Kidney (tissue), 22 donors: ENCODE measurements at places on chromosomes 12 and 14. TPM values are rescaled to one million over a fixed set of nuclear protein-coding genes. Genes with fewer than 3 reads are reported as not detected.

GRCh38 chr12:76692846-76693245 lies 71.1 kb upstream of the ZDHHC17 start:
- no peaks in the 10 kb centered on the region for H3K27me3 ChIP-seq
- no peak for DNase-seq
- no peak overlapping the region for H3K4me3 ChIP-seq
- no peak overlapping the region for H3K27ac ChIP-seq
- no peaks in the 10 kb centered on the region for H3K36me3 ChIP-seq
- H3K4me1 ChIP-seq = no peaks in the 10 kb centered on the region

The DNAH10 gene
- 0.28 TPM for total RNA-seq

The FAM186B gene
- total RNA-seq = 0.85 TPM

The REM2 gene
- total RNA-seq = 0.63 TPM
